ENCODE measurements at places on chromosomes 5 and 9. TPM values are rescaled to one million over a fixed set of nuclear protein-coding genes. Genes with fewer than 3 reads are reported as not detected.
A peak's percentile ranks its signal among the peaks of the same experiment; 100 is the strongest.

DNA sequence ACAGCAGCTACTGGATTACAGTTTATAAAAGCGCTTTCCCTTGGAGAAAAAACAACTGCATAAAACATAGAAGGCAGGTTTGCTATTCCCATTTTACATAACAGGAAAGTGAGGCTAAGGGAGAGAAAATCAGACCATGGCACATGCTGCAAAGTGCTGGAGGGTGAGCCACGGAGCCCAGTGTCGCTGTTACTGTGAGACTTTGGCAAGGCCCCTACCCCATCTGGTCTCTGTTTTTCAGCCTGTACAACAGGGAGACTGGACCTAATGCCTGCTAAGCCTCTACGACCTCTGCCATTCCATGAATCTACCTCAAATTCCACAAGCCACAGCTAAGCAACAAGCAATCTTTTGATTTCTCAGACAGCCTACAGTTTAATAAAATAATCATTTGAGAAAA, 139.2 kb downstream of the GABBR2 start:
- DNase-seq: no peak

- DNase-seq: no peak
Observed at GRCh38 chr5:132098621-132099020, 25.0 kb downstream of the CSF2 start.

- DNase-seq: peak; percentile 52
Observed at GRCh38 chr5:66814146-66814991, 218.2 kb downstream of the MAST4 start.

- DNase-seq: no peak
Observed at GRCh38 chr9:2593744-2594143, 27.8 kb upstream of the VLDLR start.

- no peak for DNase-seq
Observed at GRCh38 chr9:34570809-34571480, 18.6 kb downstream of the CNTFR start.

- DNase-seq: no peak
Observed at GRCh38 chr9:134306636-134307600, 19.3 kb upstream of the RXRA start.

Gene PITX1
- 34.0 TPM for total RNA-seq

Gene PHF24
- not detected for total RNA-seq

DNA sequence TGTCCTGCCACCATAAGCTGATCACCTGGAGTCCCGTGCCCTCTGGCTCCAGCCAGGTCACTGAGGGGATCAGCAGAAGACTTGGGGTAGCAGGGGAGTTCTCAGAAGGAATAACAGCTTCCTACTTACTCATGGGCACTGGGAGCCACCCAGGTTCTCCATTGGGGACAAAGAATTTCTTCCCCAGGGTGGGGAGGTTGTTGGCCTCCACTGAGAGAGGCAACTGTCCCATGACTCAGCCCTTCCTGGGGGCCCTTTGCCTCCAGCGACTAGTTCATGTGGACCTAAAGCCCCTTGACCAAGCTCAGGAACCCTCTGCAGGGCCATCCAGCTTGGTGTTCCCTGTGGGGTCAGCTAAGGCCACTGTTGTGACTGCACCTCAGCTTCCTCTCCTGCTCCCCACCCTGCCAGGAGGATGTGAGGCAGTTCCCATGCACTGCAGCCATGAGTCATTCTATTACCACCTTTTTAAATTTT, 175.0 kb downstream of the AUH start:
- DNase-seq: peak; percentile 51

Gene SLC45A2
- not detected for total RNA-seq

Gene PRSS3
- total RNA-seq: 15.2 TPM

Gene ARHGEF37
- total RNA-seq: 0.80 TPM

- no peak for DNase-seq
Observed at GRCh38 chr5:31113101-31113500, 80.4 kb upstream of the CDH6 start.
